ENCODE measurements at places on chromosomes 12 and 14. TPM values are rescaled to one million over a fixed set of nuclear protein-coding genes. Genes with fewer than 3 reads are reported as not detected.

The STAB2 gene
- total RNA-seq: not detected

GRCh38 chr12:132391326-132392041 is 62.1 kb upstream of the GALNT9 start:
- DNase-seq: no peak

DNA sequence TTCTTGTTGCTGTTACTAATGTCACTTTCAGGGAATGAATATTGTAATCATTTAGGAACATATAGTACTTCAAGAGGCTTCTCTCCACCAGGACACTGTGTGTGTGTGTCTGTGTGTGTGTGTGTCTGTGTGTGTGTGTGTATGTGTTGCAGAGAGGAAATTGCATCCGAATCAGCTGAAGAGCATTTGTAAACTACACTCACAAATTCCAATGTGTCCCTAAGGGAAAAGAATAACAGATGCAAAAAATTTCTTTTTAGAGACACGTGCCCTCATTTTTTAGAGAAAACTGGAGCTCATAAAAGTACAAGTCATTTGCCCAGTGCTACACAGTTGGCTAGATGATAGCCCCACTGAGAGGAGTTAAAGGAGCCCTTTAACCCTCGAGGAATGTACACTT is 168.8 kb downstream of the ANO4 start:
- no peak for DNase-seq

- peak; percentile 94 for DNase-seq
These were observed at the start of gene ANKRD33 for GRCh38 chr12:51887476-51888315. ANKRD33 (plus strand) TSS chr12:51888103; CDS start chr12:51888187, 84 bp downstream.

The ZNF385A gene
- 5.7 TPM for total RNA-seq

The NPFF gene
- not detected for total RNA-seq

DNA sequence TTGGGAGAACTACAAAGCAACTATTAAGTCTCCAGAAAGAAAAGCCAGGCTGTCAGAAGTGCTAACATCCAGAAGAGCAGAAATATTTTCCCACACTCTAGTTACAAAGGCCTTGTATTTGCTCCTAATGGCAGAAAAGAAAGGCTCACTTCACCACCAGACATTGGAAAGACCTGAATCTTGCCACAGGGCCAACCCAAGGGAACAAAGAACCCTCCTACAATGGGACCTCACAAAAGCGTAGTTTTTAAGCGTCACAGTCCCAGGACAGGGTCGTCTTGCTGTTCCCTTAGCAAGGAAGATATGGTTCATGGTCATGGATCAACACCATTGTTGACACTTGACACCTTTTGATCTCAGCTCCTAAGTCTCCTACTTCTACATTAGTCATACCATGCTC is 119.1 kb downstream of the RPS29 start:
- no peak for DNase-seq

DNA sequence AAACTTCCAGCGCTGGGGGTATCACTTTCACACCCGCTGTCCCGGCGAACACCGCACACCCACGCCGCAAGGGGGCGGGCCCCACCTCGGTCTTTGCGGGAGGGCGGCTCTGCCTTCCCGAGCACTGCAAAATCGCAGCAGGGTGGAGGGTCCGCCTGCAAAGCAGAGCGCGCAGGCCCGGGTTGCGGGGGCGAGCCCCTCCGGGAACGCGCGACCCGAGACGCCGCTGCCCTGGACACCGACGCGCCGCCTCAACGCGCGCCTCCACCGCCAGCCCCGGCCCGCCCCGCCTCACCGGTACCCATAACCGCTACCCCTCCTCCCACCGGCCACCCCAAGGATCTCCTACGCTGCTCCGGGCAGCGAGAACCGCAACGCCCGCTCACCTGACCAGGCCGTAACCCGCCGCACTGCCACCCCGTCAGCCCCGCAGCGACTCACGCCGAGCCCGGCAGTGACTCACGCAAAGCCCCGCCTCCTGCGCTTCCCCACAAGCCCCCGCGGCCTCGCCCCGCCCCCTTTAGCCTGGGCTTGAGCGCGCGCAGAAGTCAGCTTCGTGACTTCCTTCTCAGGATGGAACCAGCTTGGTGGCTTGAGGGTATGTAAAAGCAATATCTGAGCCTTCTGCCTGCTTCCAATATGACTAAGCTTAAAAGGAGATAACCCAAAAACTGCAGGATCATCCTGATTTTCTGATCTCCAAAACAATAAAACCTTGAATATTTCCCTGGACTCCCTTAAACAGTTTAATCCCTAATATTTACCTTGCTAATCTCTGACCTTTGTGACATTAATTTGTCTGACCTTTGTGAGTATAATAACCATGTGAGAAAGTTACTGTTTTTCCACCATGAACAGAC is at the start of gene RPAP3:
TSS of gene RPAP3 (minus strand) at position 465 of the 860 bp plus-strand sequence. CDS start 3,190 bp downstream, outside the sequence.
- DNase-seq: peak; percentile 97

The DLK1 gene
- 2.8 TPM for total RNA-seq

The PSMB11 gene
- total RNA-seq: not detected

DNA sequence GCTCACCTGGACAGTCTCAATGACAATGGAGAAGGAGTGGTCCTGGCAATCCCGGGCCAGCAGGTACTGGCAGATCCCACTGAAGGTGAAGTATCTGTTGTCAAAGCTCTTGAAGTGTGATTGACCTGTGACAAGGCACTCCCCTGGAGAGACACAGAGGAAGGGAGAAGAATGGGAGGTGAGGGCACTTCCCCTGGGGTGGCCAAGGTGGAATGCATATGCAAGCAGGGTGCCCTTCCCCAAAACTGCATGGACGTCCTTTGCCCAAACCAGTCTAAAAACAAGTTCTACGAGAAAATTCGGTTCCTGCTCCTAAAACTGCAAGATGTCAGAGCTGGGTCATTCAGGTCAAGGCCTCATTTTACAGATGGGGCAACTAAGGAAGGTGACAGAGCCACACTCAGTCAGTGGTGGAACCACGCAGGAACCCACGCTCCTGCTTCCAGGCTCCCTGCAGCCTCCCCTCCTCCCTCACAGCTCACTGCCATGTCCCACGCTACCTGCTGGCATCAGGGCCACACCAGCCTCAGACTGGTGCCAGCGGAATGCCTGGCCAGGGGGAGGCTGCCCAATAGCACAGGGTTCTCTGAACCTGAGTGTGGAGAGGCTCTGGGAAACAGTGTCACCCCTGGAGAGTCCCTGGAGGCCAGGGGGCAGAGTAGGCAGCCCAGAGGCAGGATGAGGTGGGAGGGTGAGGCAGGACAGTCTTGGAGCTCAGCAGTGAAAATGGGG is 59.2 kb downstream of the VWF start:
- no peak for DNase-seq

DNA sequence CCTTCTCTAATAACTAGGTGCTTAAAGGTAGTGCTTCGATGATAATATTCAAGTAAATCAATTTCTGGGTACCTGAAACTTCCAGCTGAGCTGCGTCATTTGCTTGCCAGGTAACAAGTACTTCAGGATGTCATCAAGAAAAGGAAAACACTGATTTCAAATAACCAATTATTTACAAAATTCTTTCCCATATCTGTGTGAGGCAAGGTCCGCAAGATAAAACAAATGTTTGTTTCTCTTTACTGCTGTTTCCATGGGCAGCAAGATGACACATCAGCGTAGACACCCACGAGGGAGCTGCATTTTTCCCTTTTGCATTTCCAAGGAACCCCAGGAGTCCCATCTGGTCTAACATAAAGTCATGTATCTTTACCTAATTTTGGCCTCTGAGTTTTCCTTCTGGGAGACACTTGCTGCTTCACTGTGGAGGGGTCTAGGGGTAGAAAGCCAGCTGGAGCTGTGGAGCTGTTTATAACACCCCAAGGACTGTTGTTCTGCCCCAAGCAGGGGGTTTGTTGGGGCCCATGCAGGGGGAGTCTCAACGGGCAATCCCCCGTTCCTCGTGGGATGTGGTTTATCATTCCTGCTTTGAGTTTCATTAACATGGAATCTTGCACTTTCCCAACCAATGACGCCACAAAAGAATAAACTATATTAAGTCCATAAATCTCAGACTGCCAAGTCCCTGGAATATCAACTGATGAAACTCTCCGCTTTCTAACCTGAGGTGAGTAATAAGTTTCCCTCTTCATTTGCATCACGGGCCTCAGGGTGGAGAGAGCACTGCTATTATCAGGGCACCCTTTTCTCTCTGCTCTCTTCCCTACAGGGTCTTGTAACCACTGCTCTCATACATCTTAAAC is 112.8 kb upstream of the PELI2 start:
- DNase-seq: peak; percentile 29

GRCh38 chr12:124036657-124037109 is 63.7 kb downstream of the ZNF664 start:
- DNase-seq: no peak

The PTGR2 gene
- 6.7 TPM for total RNA-seq

DNA sequence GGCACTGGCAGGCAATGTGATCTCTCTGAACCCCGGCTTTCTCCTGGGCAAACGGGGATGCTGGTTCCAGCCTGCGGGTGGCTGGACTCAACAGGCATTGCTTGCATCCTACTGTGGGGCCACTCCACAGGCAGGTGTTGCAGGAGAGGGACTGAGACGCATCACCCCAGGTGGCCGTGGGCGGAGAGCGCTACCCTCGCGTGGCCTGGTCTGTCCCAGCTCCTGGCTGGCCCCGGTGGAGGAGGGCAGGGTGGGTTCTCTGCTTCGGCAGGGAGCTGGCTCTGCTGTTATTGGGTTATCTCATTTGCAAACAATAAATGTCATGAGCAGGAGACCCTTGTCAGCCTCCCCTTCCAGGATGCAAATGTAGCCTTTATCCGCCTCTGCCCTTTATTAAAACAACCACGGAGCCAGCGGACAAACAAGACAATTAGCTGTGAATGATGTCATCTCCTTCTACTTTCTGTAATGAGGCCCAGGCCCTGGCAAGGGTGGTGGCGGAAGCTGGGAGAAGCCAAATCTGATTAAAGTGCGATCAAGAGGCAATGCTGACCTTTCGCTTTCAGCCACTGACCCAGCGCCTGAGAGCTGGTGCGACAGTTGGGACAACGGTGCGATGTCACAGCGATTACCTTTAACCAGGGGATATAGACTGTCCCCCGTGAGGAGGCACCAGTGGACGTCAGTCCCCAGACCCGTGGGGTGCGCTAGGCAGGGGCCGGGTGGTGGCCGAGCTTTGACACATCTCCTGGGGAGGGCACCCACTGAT is 161.8 kb downstream of the KIF26A start:
- DNase-seq: no peak

All from H9 (cell line).